ENCODE measurements at places on chromosomes 1 and 21. TPM values are rescaled to one million over a fixed set of nuclear protein-coding genes. Genes with fewer than 3 reads are reported as not detected.

GPR153 gene
- 2.4 TPM for total RNA-seq

LCE1A gene
- not detected for total RNA-seq

GJA5 gene
- 0.09 TPM for total RNA-seq

TNFRSF14 gene
- 76.1 TPM for total RNA-seq

ARHGEF16 gene
- 0.17 TPM for total RNA-seq

HES2 gene
- 5.9 TPM for total RNA-seq

TSSK3 gene
- 0.09 TPM for total RNA-seq

RIMKLA gene
- under 0.01 TPM for total RNA-seq

CFH gene
- total RNA-seq = 1.3 TPM

DEPDC1 gene
- total RNA-seq = 3.2 TPM

SPATA45 gene
- not detected for total RNA-seq

PRRX1 gene
- 1.3 TPM for total RNA-seq

CLDN14 gene
- not detected for total RNA-seq

FMO5 gene
- 2.9 TPM for total RNA-seq

EFNA3 gene
- 1.4 TPM for total RNA-seq

PFKFB2 gene
- total RNA-seq = 0.98 TPM

ADCY10 gene
- total RNA-seq = not detected

FCGR3B gene
- not detected for total RNA-seq

SELL gene
- total RNA-seq = 0.60 TPM

GUCA2A gene
- not detected for total RNA-seq

MROH7 gene
- under 0.01 TPM for total RNA-seq
